ENCODE measurements at places on chromosomes 2 and 18.

GRCh38 chr18:79805926-79806487, 8.3 kb downstream of the KCNG2 start:
- no peak for DNase-seq

- no peak for DNase-seq
Measured at GRCh38 chr18:35511833-35512232, 14.1 kb upstream of the INO80C start.

DNA sequence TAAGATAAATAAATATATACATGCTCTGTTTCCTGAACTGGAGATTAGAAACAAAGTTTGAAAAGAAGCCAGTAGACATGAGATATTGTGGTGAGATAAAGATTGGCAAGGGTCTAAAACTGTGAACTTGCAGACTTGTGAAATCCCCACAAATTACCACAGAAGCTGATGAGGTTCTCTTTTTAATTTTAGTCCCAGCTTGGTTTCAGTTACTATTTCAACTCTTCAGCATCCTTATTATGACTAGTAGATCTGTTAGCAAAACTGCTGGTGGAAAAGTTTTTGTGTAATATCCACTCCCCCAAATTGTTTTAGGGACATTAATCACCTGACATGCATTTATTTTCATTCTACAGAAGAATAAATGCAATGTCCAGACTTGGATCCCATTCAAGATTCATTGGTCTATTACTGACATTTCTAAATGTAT, 20.8 kb downstream of the RASGRP3 start:
- DNase-seq: no peak

- DNase-seq: no peak
Measured at GRCh38 chr2:65367524-65367923, 64.9 kb downstream of the SPRED2 start.

GRCh38 chr2:222946700-222947287, 86.0 kb downstream of the ACSL3 start:
- no peak for DNase-seq

GRCh38 chr2:9763356-9764152, 79.7 kb upstream of the TAF1B start:
- no peak for DNase-seq

- no peak for DNase-seq
Measured at GRCh38 chr2:134408386-134408785, 154.5 kb downstream of the MGAT5 start.

GRCh38 chr18:56747032-56747658, 96.0 kb downstream of the WDR7 start:
- no peak for DNase-seq

DNA sequence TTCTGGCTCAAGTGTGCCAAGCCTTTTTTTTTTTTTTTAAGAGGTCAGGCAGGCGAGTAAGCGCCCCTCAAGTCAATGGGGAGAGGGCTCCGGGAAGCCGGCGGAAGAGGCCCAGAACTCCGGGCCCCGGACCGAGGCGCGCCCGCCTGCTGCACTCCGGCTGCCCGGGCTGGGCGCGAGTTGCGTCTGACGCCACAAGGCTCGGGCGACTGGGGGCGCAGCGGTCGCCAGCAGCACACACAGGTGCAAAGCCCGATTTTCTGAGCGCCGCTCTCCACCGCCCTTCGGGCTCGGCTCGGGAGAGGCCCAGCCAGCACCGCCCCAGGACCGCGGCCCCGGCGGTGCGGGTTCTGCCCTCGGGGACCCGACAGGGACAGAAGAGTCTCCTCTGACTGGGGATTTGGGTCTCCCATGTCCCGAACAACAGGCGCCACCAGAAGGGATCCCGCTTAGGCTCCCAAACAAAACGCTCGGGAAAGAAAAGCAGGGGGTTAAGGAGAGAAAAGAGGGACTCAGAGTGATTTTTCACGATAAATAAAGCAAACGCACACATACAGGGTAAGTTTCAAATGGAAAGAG, 787 bp downstream of the ERBB4 start:
- no peak for DNase-seq

- DNase-seq: no peak
Measured at GRCh38 chr2:233513953-233514655, 52.5 kb downstream of the USP40 start.

GRCh38 chr2:198441246-198441645, 636.9 kb downstream of the PLCL1 start:
- DNase-seq: no peak

GRCh38 chr18:49476664-49477411, 10.2 kb downstream of the C18orf32 start:
- no peak for DNase-seq

DNA sequence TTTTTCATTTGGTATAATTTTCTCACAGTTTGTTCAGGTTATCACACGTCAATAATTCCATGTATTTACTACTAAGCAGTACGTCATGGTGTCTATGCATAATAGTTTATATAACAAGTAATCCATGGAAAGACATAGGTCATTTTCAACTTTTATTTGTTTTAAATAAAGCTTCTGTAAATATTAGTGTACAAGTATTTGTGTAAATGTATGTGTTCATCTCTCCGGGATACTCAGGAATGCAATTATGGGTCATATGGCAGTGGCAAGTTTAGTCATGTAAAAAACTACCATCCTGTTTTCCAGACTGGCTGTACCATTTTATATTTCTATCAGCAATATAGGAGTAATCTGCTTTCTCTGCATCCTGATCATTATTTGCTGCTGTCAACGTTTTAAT, 231.1 kb upstream of the ZNF804A start:
- no peak for DNase-seq

Measured in stimulated activated CD8-positive, alpha-beta memory T cell treated with anti-CD3 and anti-CD28 coated beads, Interleukin-15, amount 100 ng/mL, for 48 hours (primary cell).